ENCODE measurements at places on chromosomes 3 and 15.
A peak's percentile ranks its signal among the peaks of the same experiment; 100 is the strongest.

GRCh38 chr3:26838026-26838425, 215.5 kb downstream of the LRRC3B start:
- DNase-seq = no peak

- DNase-seq = no peak
Measured at GRCh38 chr15:96804754-96805153, 474.3 kb downstream of the NR2F2 start.

GRCh38 chr3:122940628-122941086, 86.9 kb downstream of the SEMA5B start:
- DNase-seq = no peak

- no peak for DNase-seq
Measured at GRCh38 chr15:33671456-33671855, 296.8 kb upstream of the CHRM5 start.

- no peak for DNase-seq
Measured at GRCh38 chr3:158098834-158099424, 7.3 kb downstream of the SHOX2 start.

DNA sequence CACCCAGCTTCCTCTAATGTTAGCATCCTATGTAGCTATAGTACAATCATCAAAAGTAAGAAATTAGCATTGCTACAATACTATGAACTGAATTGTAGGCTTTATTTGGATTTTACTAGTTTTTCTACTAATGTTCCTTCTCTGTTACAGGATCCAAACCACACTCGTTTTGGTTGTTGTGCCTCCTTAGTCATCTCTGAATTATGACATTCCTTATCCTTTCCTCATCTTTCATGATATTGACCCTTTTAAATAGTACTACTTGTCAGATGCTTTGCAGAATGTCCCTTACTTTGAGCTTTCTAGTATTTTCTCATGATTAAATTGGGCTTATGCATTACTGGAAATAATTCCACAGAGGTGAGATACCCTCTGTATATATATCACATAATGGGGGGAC, 265.4 kb downstream of the VPS13C start:
- no peak for DNase-seq

DNA sequence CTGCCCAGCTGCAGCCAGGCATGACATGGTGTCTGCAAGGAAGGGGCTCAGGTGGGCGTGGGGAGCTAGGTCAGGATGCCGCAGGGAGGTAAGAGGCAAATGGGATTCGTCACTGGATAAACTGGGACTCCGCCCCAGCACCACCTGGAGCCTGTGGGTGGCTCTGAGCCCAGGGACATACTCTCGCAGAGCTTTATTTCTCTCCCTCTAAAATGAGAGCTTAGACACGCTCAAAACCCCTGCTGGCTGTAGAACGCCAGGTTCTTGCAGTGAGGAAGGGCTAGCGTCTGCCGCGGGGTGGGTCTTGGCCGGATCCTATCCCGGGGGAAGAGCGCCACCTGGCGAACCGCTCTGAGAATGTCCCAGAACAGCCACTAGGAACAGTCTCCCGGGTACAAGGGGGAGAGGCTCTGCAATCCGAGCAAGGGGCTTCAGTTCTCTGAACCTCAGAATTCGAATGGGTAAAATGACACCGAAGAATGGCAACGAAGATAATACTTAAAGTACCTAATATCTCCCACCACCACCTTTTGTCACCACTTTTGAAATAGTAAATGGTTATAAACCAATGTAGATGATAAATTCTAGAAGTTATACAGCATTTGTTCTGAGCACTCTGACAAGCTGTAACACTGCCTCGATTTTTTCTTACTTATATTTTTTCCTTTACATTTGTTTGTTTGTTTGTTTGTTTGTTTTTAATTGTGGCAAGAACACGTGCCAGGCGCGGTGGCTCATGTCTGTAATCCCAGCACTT, 53.2 kb upstream of the SRGAP3 start:
- peak; percentile 88 for DNase-seq

- no peak for DNase-seq
Measured at GRCh38 chr3:47870702-47871260, 67.8 kb downstream of the DHX30 start.

- DNase-seq = peak; percentile 70
Measured at GRCh38 chr15:85607842-85608241, 186.9 kb downstream of the KLHL25 start.

- no peak for DNase-seq
Measured at GRCh38 chr3:88075497-88075896, 16.4 kb downstream of the ZNF654 start.

DNA sequence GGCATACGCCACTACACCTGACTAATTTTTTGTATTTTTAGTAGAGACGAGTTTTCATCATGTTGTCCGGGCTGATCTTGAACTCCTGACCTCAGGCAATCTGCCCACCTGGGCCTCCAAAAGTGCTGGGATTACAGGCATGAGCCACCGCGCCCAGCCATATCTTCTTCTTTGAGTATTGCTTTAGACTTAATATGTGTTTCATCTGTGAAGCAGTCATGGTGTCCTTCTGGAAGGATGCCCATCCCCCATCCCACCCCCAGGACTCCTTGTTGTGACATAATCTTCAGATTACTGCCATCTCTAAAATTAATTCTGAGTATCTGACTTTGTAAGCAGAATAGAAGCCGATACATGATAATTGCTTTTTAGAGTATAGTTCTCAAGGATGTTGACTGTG, 57.7 kb downstream of the KLHL25 start:
- DNase-seq = no peak

Data from AG20443 (cell line).